Foreskin keratinocyte (primary cell): ENCODE measurements at places on chromosomes 13 and 19. TPM values are rescaled to one million over a fixed set of nuclear protein-coding genes. Genes with fewer than 3 reads are reported as not detected.

Gene CDX2
- total RNA-seq: not detected in 2 replicates

Gene ZNF729
- not detected in 2 replicates for total RNA-seq

Gene FBXO17
- 11.5 and 13.4 TPM in 2 replicates for total RNA-seq

Gene ZNF699
- total RNA-seq: 6.9 and 7.3 TPM in 2 replicates

Gene ANKRD24
- total RNA-seq: 0.07 TPM in 2 replicates

Gene ATP4A
- total RNA-seq: not detected in 2 replicates

Gene ATCAY
- not detected in 2 replicates for total RNA-seq

Gene MISP
- 50.0 and 55.4 TPM in 2 replicates for total RNA-seq

Gene LPAR6
- total RNA-seq: 4.7 and 6.3 TPM in 2 replicates

Gene SIGLEC7
- total RNA-seq: not detected in 2 replicates

Gene ZNF221
- 3.7 TPM in 2 replicates for total RNA-seq

Gene EPN1
- total RNA-seq: 90.8 and 95.3 TPM in 2 replicates

Gene FOSB
- total RNA-seq: 1.7 and 2.7 TPM in 2 replicates

Gene FFAR3
- not detected in 2 replicates for total RNA-seq

Gene ZSCAN4
- total RNA-seq: 0.17 TPM in 1 of 2 replicates, not detected in the other

GRCh38 chr19:5298471-5298901 is 42.1 kb downstream of the PTPRS start:
- DNase-seq: peak; percentile 14

DNA sequence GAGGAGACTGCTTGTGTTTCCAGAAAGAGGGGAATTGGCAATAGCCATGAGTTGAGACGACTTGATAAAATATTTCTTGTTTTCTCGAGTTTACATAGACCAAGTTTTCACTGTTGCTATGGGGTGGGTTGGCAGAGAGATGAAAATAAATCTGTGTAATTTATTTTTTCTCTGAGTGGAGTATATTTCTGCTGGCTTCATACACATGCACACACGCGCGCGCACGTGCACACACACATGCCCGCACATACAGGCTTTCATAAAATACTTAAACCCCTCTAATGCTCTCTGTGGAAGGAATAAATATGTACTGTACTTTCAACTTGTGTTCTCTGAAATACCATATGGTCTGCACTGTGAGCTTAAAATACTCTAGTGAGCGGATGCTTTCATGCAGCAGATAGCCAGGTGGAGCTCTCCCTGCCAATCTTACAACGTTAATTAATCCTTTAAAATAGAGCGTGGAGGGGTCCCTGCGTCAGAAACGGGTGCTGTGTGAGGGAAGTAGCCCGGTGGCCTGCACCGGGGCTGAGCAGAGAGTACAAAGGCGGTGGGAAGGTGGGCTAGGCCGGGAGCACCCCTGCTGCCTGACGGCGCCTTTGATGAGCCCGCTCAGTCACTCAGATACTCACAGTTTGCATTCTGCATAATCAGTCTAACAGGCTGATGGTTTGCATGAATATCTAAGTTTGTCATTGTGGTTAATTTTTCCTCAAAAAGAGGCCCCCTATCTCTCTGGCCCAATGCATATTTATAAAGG is 44.1 kb downstream of the CCNE1 start:
- no peak for DNase-seq

GRCh38 chr19:12937093-12937926 is 1.1 kb upstream of the CALR start:
- DNase-seq: no peak

DNA sequence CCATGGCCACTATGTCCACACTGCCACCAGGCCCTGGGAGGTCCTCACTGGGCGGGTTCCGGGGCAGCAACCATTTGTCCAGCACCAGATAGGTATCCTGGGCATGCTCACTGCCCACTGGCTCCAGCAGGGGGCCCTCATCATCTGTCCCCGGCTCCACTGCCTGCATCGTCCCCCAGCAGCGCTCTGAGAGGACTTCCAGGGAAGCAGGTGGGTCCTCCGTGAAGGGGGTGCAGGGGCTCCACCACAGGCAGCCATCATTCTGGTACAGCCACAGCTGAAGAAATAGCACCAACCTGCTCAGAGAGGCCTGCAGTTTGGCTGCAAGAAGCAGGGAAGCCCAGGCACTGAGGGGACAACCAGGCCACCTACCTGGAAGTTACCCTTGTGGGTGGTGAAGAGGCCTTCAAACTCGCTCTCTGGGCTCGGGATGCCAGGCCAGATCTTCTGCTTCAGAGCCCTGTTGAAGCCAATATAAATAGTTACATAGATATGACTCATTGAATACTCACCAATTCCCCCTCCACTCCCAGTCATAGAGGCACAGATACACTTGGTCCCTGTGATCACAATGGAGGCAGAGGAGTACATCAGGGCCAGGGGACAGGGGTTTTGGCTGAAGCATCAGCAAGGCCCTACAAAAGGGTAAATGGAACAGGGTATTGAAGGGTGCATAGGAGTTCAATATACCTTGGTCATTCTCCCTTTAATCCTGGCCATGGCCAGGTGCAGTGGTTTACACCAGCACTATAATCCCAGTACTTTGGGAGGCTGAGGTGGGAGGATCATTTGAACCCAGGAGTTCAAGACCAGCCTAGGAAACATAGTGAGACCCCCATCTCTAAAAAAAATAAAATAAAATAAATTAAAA is 4.1 kb downstream of the SWSAP1 start:
- DNase-seq: no peak

DNA sequence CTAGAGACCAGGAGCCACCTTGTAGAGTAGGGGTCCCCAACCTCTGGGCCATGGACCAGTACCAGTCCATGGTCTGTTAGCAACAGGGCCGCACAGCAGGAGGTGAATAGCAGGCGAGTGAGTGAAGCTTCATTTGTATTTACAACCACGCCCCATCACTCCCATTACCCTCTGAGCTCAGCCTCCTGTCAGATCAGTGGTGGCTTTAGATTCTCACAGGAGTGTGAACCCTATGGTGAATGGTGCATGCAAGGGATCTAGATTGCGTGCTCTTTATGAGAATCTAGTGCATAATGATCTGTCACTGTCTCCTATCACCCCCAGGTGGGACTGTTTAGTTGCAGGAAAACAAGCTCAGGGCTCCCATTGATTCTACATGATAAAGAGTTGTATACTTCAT is 303.6 kb downstream of the KCNRG start:
- DNase-seq: no peak

DNA sequence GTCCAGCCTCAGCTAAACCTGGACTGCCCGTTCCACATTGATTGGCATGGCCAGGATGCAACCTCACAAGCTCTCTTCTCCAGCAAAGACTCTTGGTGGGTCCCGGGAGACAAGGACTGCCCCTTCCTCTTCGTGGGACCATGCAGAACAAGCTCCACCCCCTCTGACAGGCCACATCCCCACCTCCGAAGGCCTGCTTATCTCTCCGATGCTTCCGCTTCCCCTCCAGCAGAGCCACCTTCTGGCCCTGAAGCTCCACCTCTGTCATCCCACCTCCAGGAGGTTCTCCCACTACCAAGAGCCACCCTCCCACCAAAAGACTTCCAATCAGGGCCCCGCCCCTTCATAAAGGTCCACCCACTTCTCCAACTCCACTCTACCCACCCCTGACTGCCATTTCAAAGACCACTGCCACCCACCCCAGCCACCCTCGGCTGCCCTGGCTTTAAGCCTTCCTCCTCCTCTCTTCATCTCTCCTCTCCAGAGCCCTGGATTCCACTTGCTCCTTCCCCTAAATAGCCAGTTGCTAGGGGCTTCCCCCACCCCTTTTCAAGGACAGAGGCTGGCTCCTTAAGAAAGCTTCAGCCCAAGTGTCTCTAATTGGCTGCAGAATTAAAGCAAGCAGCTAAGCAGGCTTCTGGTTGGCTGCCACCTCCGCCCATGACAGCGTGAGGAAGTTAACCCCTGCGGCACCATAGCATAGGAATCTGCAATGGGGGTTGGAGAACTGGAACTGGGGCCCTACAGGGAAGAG is 9.9 kb downstream of the LRFN1 start:
- no peak for DNase-seq

DNA sequence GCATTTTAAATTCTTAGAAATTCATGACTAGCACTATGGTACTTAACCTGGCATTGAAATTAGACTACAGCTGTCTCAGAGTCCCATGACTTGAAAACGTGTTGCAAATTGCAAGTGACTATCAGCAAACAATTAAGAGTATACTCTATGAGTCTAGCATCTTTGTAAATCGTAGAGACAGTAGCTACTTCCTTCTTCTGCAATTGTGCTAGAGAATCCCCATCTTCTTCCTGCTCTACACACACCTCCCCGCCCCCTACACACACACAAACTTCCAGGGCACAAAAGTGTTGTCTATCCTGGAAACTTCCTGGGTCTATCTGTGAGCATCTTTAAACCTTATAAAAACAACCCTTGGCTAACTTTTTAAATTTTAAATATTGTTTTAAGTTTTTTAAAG is 35.2 kb upstream of the MIR17HG start:
- no peak for DNase-seq

- DNase-seq: peak; percentile 87
Observed at GRCh38 chr19:45451131-45451849, 16.5 kb upstream of the FOSB start.

- DNase-seq: no peak
Observed at GRCh38 chr19:29887442-29887855, 54.6 kb upstream of the URI1 start.

- DNase-seq: peak; percentile 86
Observed at GRCh38 chr19:48724796-48725753, 5.5 kb upstream of the MAMSTR start.

- no peak for DNase-seq
Observed at GRCh38 chr13:86193281-86193680, 394.1 kb upstream of the SLITRK6 start.

DNA sequence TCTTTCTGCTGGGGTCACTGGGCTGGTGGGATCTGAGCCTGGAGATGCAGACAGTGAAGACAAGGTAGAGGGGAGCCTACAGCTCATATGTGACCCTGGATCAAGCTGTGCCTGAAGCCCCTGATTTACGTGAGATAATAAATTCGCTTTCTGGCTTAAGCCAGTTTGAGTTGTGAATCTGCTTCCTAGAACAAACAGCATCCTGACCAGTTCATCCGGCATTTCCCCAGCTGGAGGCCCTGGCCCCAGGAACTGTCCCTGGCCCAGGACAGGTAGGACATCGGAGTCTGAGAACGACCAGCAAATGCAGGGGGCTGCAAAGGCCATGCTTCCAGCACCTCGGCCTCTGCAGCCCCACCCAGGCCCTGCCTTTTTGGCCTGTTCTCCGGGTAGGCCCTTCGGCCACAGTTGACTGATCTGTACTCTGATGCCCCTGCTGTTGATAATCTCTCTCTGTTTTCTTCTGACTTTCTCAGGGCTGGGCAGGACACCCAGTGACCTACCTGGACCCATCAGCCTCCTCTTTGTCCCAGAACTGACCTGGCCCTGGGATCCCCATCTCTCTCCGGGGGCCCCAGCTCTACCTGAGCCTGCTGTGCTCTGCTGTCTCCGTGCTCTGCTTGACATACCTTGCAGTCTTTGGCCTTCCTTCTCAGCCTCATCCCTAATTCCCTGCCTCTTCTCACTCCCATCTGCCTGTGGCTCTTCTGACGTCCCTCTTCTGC is 9.5 kb upstream of the VSIG10L start:
- no peak for DNase-seq

DNA sequence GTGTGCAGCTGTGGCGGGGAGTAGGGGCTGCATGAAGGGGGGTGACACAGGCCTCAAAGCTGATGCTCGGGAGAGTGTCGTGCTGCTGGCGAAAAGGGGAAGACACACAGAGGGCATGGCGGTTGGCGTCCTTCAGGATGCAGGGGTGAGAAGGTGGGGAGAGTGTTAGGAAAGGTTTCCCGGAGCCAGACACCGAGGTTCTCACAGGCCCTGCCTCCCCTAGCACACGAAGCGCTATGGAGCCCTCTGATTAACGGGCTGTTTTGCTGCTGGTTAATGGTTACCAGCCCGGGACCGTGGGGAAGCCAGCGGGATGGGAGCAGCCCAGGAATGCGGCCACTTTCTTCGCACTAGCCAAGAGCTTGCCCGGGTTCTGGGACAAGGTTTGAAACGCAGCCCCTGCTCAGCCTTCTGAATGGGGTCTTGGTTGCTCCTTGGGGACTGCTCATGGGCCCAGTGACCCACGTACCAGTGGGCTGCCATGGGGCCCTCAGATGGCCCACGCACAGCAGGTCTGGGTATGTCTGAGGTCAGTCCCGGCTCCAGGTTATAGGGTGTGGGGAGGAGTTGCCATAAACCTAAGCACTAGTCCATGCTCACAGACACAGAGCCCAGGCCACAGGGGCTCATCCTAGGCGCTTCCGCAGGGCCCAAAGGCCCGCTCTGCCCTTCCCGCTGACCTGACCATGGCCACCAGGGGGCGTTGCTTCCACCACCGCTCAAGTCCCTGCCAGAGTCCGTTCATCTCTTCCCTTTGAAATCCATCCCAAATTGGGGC is 31.3 kb upstream of the ISYNA1 start:
- DNase-seq: no peak

DNA sequence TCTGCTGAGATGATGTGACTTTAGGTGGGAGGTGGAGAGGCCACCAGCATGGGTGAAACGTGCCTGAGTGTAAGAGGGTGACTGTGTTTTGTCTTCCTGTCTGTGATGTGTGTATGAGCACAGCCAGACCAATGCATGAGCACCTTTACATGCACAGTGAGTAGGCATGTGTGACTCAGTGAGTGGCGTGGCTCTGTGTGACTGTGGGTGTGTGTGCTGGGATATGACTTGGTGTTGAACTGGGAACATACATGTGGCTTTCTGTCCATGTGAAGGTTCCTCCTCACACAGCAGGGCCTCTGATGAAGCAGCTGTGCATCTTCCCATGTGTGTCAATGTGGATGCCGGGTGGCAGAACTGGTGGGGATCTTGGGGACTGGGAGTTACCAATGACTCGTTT is 19.9 kb upstream of the LGALS13 start:
- DNase-seq: no peak

DNA sequence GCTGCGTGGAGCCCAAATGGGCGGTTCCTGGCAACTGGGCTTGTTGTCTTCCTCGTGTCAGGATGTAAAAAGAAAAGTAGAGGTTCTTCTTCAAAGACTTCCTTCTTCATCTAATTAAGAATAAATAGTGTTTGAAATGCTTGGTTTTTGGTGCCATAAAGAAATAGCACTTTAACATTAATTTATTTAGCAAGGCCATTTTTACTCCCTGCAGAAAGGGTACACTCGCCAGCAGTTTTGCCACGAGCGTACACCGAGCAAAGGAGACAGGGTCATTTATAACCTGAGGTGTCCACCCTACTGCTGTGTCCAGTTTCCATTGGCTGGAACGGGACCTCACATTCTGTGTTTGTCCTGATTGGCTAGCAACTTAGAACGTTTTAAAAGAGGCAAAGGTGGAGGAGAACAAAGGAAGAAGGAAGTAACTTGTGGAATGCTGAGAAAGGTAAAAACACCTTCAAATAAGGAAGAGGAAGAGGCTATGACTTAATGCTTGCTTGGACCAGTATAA is 21.8 kb upstream of the OR10H1 start:
- DNase-seq: peak; percentile 91

DNA sequence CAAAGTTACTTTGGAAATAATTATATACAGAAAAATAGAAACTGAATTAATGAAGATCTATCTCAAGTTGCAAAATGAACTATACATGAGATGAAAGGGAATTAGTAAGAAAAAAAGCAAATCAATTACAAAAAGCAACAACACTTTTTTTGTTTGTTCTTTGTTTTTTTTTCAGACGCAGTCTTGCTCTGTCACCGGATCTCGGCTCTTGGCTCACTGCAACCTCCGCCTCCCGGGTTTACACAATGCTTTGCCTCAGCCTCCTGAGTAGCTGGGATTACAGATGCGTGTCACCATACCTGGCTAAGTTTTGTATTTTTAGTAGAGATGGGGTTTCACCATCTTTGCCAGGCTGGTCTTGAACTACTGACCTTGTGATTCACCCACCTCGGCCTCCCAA is 2.2 kb downstream of the ZNF415 start:
- DNase-seq: no peak

- DNase-seq: no peak
Observed at GRCh38 chr13:88472316-88472715, 801.1 kb downstream of the SLITRK5 start.

GRCh38 chr13:27621366-27622101 is at the start of gene POLR1D:
Gene POLR1D (plus strand): TSS chr13:27621892. CDS start chr13:27621984, 92 bp downstream.
- DNase-seq: peak; percentile 98
